ENCODE measurements at places on chromosomes 5 and 9.
A peak's percentile ranks its signal among the peaks of the same experiment; 100 is the strongest.

DNA sequence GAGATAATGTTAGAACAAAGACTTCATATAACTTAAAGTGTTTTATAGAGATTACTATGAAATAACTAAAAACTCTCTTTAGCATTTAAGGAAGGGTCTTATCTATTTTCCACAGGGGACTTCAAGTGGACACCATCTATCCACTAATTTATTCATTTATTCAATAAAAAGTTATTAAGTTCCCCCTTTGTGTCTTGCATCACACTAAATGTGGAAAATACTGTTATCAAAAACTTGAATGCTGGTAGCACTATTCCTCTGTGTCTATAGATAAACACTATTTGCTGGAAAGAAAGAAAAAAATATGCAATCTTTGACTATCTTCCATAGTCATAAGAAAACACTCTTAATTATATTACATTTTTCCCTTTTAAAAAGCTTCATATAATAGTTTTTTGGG lies 20.1 kb upstream of the ZNF622 start:
- DNase-seq = no peak

GRCh38 chr5:94239266-94239665 lies 379.1 kb downstream of the KIAA0825 start:
- no peak for DNase-seq

- DNase-seq = no peak
Measured at GRCh38 chr9:103713631-103714030, 380.5 kb upstream of the SMC2 start.

DNA sequence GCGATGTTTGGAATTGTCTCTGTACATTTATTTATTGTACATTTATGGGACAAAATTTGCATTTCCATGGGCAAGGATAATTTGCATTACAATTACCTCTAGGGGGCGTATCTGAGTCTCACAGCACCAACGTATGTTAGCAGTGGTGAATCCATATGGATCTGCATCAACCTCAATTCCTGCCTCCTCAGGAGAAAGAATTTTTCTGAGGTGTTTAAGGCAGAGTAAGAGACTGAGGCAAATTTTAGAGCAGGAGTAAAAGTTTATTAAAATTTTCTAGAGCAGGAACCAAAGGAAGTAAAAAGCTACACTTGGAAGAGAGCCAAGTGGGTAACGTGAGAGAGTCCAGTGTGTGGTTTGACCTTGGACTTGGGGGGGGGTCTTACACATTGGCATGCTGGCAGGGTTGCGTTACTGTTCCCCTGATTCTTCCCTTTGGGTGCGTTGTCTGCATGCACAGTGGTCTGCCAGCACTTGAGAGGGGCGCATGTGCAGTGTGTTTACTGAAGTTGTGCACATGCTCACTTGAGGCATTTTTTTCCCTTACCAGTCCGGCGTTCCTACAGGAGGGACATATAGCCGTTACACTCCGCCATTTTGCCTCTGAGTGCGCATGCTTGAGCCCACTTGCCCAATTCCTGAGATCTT lies 21.0 kb upstream of the RAB14 start:
- no peak for DNase-seq

DNA sequence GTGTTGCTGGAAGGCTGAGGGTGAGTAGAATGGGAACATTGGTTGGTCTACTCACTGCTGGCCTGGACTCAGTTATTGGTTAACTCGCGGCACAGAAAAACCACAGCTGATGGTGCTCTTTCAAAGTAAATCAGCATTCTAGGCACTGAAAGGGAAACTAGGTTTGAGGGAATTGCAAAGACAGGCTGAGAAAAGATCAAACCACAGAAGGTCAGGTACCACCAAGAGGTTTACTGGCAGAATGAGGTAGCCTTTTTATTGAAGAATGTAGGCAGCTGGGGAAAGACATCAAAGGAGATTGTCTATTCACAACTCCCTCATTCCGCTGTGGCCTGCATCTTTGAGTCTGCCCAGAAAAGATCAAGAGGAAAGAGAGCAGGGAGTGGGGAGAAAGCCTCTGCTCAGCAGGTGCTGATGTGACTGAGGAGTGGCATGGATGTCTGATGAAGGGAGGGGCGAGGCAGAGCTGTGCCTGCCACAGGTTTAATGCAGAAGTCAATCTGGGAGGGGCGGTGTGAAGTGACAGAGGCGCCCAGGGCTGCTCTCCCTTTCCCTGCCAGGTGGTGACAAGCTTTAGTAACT lies 255.5 kb downstream of the MAN2A1 start:
- no peak for DNase-seq

- DNase-seq = no peak
Measured at GRCh38 chr9:110143485-110143884, 64.5 kb downstream of the C9orf152 start.

- DNase-seq = no peak
Measured at GRCh38 chr5:166649676-166650075, 1641.8 kb upstream of the WWC1 start.

DNA sequence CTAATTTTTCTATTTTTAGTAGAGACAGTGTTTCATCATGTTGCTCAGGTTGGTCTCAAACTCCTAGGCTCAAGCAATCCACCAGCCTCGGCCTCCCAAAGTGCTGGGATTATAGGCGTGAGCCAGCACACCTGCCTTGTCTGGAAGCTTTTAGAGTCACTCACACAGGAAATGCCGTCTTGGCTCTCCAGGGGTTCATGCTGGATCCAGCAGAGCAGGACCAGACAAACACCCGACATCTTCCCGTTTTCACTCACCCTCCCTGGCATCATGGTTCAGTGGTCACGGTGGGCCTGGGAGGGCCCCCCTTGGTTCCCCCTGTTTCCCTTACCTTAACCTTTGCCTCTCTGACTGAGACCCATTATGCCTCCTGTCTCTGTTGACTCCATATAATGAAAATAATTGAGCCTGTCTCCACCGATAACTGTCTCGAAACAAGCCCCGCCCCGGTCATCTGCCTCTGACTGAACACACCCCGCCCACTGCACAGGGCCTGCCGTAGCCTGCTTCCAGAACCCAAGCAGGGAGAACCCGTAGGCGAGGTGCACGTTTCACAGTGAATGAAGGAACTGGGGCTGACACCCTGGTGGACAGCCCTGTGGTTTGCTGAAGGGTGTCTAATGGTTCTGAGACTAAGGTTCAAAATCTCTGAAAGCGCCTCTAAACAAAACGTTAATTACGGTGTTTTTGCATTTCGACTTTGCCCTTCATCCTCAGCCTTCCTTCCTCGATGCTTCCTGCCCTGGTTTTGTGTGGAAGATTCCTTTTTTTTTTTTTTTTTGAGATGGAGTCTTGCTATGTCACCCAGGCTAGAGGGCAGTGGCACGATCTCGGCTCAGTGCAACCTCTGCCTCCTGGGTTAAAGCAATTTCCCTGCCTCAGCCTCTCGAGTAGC lies 39.7 kb upstream of the SPRY4 start:
- DNase-seq = no peak

- no peak for DNase-seq
Measured at GRCh38 chr9:124163760-124164255, 93.9 kb upstream of the NEK6 start.

- DNase-seq = no peak
Measured at GRCh38 chr9:37198831-37199230, 78.5 kb downstream of the ZCCHC7 start.

GRCh38 chr9:127154390-127155191 lies 32.2 kb upstream of the ANGPTL2 start:
- peak; percentile 76 for DNase-seq

DNA sequence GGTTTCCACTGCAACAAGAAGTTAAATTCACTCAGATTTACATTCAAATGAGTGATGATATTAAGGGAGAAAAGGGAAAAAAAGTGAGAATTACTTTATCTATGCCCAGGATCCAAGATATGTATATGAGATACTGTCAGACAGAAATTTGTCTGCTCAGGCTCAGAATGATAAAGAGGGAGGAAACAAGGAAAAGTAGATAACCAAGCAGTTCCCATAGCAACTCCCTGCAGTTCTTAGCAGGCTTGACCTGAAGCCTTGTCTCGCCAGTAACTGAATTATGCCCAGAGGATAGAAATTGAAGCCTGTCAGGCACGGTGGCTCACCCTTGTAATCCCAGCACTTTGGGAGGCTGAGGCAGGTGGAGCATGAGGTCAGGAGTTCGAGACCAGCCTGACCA lies 304.4 kb downstream of the TLE1 start:
- no peak for DNase-seq

DNA sequence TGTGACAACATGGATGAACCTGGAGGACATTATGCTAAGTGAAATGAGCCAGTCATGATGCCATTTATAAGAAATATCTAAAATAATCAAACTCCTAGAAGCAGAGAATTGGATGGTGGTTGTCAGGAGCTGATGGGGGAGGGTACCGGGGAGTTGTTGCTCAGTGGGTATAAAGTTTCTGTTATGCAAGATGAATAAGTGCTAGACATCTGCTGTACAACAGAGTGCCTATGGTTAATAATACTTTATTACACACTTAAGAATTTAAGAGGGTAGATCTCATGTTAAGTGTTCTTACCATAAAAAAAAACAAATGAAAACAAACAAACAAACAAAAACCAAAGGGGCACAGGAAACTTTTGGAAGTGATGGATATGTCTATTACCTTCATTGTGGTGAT lies 13.0 kb upstream of the CCDC69 start:
- no peak for DNase-seq

- DNase-seq = peak; percentile 11
Measured at GRCh38 chr9:107489144-107489673, 360 bp downstream of the KLF4 start.

DNA sequence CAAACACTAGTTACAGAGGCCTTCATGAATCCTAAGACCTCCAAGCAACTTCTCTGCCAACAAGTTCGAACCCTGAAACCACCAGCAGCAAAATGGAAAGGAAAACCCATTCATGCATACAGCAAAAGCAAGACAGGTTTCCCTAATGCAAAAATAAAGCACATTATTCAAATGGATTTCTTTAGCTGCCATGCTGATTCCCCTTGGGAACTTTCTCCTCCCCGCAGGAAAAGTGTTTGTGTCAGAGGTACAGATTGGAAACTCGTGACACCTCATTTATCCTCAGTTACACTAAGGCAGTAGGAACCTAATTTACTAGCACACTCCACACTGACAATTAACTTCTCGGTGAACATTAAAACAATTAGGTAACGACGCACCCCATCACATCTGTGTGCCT lies 63.4 kb downstream of the TLE1 start:
- DNase-seq = no peak

GRCh38 chr5:138514021-138514420 lies 29.0 kb downstream of the ETF1 start:
- DNase-seq = no peak

GRCh38 chr5:116922532-116922931 lies 347.9 kb upstream of the SEMA6A start:
- no peak for DNase-seq

DNA sequence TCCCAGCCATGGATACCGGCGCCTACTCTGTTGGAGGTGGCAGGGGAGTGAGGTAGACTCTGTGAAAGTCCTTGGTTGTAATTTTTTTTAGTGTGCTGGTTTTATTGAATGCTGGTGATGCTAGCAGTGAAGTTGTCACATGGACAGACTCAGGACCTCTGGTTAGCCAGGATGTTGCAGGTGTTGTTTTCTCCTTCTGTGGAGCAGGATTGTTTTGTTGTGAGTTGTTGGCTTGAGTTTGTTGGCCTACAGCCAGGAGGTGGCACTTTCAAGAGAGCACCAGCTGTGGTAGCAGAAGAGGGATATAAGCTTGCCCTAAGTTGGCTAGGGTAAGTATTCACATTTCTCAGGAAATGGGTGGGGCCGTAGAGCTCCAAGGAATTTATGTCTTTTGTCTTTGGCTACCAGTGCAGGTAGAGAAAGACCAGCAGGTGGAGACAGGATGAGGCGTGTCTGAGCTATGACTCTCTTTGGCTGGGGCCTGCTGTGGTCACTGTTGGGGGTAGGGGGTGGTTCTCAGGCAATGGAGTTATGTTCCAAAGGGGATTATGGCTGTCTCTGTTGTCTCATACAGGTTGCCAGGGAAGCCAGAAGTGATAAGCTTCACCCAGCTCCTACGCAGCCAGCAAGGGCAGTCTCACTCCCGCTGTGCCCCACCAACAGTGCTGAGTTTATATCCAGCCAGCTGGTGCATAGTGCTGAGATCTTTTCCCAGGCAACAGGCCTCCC lies 248.7 kb downstream of the TAF11L14 start:
- DNase-seq = no peak

GRCh38 chr5:104513121-104513602 lies 950.6 kb upstream of the NUDT12 start:
- no peak for DNase-seq

DNA sequence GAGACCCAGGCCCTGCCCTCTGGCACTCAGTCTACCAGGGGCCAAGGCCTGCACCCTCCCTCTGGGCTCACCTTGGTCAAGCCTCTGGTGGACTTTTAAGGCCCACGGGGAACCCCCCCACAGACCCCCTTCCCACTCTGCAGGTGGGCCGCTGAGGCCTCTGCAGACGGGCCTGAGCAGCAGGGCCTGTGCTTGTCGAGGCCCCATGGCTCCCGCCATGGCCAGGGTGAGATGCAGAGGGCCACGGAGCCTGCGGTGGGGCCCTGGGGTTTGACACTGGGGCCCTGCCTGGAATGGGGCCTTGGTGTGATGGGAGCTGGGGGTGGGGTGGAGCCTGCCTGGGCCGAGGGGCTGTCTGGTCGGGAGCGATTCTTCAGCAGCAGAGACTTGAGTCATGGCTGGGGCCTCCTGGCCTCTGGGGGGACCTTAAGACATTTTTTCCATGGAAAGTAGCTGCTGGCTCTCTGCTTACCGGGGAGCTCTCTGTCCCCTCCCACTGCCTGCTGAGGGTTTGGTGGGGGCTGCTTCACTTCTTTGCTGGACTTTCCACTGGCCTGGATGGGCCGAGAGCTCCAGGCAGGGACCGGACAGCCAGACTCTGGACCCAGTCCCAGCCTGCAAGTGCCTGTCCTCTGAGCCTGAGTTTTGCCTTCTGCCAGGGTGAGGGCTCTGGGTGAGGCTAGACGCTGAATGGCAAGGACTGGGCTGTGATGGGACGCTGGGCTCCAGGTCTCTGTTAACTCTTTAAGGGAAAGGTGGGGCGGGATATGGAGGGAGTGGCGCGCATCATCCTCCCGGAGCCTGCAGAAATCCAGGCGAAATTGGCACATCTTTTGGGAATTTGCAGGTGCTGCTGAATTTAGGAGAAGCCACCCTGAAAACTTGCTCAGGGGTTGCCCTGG lies 132.2 kb downstream of the RXRA start:
- no peak for DNase-seq

DNA sequence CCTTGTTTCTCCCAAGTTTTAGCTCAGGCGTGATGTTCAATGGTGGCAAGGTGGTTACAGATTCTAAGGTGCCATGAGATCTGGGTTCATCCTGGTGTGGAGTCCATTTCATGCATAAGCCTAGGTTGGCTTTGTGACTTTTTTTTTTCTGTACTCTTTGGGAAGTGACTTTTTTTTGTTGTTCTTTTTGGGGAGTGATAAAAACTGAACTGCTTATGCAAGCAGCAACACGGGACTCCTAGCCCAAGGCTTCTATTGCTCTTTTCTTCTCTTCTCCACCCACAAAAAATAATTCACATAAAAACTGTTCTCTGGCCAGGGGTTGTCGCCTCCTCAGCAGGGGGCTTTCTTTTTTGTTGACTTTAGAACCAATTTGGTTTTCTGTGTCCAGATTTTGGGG lies 15.4 kb downstream of the STC2 start:
- no peak for DNase-seq

- DNase-seq = no peak
Measured at GRCh38 chr9:32955655-32956478, 45.6 kb downstream of the APTX start.
